ENCODE measurements at places on chromosomes 2 and 18.

GRCh38 chr2:144132357-144132756, 387.6 kb downstream of the ZEB2 start:
- no peak for DNase-seq

DNA sequence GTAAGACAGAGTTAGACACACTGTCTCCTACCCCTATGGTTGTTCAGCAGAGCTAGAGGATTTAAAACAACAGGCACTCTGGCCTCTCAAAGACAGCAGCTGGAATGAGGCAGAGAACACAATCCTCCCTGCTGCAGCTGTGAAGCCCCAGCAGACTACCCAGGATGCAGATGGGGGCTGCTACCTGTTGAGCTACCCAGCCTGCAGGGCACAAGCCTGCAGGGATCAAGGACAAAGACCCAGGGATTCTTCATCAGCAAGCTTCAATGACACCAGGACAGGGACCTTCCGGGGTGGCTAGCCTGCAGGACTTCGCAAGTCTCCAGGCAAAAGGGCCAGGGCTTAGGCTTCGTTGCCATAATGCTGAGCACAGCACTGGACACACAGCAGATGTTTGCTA, 27.2 kb downstream of the GALNT14 start:
- no peak for DNase-seq

DNA sequence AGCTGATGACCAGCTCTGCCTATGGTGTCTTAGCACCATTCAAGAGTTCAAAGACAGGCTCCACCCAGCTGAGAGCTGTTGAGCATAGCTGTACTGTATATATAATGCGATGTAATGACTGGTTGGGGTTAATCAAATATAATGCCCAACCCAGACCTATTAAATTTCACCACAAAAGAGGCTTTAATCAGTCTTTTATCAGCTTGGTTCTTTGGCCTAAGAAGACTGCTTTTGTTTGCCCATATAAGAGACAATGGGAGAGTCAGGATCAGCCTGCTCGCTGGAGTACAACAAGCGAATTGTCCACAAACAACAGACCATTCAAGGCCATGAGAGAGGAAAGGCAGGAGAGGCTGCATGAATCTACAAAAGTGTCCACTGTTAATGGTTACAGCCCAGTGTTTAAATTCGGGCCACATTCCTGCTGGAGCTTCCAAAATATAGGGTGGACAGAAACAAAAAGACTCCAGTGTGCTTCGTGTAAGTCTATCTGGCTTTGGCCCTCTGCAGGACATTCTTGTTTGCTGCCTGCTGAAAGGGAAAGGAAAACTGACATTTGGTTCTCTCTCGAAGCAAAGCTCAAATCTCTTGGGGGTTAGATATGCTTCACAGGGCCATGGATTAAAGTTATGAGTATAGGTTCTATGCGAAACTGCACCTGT, 299.0 kb upstream of the FBXO11 start:
- no peak for DNase-seq

GRCh38 chr2:70890469-70891065, 45.1 kb upstream of the ATP6V1B1 start:
- no peak for DNase-seq

DNA sequence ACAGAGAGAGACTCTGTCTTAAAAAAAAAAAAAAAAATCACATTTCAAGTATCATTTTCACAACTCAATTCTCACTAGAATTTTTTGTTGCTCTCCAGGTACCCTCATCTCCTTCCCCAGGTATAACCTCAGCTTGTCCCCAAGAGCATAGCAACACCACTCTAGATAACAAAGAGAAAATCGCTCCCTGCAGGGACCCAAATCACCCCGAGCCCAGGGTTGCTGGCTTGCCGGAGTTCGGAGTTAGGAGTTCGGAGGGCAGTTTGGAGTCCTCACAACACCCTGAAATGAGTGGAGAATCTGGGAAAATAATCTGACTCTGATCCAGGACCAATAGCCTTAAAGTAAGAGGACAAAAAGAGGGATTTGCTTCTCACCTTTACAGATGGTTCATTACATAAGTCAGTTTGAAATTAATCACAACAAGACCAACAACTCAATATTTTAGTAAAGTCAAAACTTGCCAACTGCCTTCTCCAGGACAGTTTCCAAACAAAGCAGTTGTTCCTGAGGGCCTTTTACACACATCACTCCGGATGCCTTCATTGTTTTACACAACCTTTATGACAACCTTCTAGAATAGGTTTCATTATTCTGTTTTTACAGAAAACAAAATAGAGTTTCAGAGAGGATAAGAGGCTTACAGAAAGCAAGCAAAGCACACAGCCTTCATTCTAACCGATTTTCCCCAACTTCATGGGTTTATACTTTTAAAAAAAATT, 59.1 kb downstream of the C2orf76 start:
- no peak for DNase-seq

DNA sequence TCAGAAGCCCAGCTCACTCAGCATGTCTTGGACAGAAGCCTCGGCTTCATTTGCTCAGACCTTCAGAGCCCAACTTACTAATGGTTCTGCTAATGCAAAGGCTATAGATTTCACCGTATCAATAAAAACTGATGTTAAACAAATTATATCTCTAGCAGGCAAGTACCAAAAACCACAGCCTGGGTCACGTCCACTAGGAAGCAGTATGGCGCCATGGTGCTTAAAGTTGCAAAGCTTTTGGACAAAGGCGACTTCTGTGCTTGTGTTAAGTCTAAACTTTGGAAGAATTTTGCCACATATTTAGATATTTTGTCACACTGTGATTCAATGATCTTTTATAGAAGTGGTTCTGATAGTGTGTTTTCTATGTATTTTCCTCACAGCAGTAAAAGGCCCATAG, 276.8 kb upstream of the PARD3B start:
- DNase-seq: no peak

DNA sequence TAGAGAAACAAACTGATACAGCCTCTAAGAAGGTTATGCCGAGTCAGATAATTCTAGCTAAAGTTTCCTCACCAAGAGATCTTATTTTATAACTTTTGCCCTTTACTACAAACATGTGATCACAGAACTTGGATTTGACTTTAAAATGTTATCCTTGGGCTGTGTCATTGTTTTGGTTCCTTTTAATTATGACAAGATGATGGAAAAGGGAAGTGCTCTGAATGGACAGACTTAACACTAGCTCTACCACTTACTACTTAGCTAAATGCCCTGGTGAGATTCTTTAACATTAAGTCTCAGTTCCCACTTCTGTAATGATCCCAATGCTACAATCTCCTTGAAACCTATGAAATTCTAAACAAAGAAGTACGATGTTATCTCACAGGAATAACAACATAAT, 69.9 kb downstream of the RTTN start:
- DNase-seq: no peak

DNA sequence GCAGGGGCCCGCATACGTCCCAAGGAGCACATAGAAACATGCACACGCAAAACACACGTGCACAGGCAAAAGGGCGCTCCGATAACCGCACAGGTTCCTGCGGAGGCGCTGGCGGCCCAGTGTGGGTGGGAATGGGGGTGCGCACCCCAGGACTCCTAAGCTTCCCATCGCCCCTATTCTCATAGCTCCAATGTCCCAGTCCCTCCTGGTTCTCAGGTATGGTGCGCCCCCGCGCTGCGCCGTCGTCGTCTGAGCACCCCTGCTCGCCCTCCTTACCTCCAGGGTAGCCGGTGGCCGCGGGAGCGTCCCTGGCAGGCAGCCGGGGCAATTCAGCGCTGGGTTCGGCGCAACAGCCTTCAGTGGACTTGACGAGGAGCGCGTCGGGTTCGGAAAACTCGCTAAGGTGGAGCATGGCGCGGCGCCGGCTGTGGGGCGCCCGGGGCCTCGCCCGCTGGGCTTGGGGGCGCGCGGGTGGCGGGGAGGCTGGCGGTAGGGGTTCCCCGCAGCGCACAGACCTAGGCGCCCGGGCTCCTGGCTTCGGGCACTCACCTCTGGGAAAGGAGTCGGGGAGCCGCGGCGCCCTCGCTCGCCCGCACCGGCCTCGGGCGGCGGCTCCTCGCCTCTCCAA, 328 bp downstream of the EGR4 start:
- no peak for DNase-seq

DNA sequence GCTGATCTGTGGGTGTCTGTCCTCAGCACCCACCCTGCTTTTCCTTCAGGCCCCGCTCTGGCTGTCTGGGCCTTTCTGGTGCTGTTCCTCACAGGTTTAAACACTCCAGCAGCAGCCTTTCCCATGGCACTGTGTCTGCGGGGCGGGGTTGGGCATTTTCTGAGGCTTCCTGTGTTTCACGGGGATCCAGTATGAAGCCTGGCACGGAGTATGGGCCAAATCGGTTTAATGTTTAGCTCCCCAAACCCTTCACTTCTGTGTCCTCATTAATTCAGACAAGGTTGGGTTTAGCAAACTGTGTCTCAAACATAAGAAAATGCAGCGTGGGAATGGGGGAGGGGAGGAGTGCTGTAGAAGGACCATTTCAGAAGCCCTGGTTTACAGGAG, 44.9 kb downstream of the HPCAL1 start:
- DNase-seq: no peak
